HAP-1 (cell line): ENCODE measurements at places on chromosomes 12 and 14.
A peak's percentile ranks its signal among the peaks of the same experiment; 100 is the strongest.

DNA sequence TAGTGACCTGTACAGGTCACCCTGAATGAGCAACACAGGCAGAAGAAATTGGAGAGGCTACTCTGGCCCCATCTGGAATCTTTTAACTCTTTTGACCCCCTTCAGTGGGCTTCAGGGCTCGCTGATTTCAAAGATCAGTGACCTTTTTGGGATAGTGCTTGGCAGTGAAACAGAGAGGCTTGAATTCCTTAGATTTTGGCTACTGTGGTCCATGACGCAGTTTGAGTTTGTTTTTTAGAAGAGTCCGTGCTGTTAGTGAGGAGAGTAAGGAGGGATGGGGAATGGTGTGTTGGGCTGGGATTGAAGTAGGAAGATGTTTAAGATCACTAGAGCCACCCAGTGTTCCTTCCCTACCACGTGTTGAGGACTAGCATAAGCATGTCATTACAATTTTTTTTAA, 16.5 kb downstream of the TMEM30B start:
- DNase-seq = no peak

DNA sequence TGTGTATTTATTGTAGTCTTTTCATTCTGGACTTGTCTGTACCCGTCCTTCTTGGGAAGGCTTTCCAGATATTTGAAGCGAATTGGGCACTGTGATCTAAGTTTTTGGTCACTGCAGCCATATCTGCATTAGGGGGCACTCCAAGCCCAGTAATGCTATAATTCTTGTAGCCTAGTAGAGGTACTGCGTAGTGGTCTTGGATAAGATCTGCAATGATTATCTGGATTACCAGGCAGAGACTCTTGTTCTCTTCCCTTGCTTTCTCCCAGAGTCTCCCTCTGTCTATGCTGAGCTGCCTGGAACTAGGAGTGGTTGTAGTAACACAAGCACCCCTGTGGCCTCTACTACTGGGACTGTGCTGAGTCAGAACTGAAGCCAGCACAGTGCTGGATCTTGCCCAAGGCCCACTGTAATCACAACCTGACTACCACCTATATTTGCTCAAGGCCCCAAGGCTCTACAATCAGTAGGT, 30.0 kb downstream of the SLC38A2 start:
- DNase-seq = peak; percentile 20

DNA sequence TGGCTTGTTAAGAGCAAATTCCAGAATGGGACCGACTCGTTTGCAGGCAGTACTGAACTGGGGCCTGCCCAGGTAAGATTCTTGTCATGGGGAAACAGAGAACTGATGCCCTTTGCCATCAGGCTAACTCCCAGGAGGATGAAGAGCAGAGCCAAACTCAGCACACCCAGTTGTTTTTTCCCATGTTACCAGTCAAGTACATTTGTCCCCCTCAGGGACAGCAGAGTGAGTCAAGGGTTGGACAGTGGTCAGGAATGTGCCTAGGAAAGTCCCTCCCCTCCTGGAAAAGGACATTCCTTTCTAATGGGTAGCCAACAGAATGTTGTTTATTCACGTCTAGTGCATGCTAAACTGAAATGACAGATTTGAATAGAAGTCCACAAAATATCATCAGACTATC, 1.6 kb downstream of the ART4 start:
- no peak for DNase-seq

- DNase-seq = no peak
These were observed 104.8 kb downstream of the DPF3 start for GRCh38 chr14:72788972-72789728.

- peak; percentile 59 for DNase-seq
These were observed 686 bp downstream of the B4GALNT1 start for GRCh38 chr12:57632073-57632957.

DNA sequence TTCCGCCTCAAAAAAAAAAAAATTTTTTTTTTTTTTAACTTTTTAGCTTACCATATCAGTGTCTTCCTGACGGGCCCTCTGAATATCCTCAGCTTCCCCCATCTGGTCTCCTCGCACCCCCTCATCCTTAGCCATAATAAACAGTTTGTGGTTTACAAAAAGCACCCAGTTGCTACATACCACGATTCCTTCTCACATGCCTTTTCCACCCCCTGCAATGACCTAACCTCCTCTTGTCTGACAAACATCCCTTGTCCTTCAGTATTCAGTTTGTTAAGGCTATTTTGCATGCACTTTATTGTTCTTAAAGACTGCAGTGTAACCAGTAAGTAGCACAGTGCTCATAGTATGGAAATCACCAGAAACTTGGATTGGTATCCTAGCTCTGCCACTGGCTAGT, 88.5 kb downstream of the PPM1H start:
- no peak for DNase-seq

DNA sequence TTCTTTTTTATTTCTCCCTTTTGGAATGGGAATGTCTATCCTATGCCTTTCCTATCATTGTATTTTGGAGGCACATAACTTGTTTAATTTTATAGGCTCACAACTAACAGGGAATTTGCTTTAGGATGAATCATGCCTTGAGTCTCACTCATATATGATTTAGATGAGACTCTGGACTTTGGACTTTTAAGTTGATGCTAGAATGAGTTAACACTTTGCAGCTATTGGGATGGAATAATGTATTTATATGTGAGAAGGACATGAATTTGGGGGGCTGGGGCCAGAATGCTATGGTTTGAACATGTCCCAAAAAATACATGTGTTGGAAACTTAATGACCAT, 365.3 kb downstream of the ZFP36L1 start:
- DNase-seq = no peak

DNA sequence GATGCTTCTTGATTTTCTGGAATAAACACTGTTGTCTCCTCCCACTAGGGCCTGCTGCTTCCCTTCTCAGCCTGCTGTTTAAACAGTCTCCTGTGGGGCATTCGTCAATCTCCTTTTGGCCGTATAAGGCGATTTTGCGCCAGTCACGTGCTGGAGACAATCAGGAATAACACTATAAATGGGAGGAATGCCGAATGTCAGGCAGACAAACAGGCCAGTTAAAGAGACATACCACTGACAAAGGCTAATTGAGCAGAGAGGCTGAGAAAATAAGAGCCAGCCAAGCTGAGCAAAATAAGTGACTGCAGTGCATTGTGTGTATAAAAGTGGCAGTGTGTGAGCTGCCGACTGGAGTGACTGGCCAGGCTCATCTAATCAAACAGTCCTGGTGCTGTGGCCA, 23.3 kb downstream of the DMAC2L start:
- DNase-seq = peak; percentile 80

DNA sequence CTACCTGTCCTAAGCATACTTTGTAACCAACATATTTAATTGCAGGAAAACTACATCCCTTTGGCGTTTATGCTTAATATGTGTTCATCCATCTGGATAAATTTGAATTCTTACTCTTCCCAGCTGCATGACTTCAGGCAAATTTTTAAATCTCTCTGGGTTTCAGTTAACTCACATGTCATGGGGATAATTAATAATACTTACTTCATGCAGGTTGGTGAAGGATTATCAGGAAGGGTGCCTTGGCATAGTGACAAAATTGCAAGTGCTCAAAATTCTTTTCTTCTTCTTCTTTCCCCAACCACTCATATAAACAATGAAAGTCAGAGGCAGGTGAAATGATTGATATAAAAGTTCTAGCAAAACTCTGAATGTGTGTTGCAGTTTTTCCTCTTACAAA, 15.9 kb downstream of the SYT10 start:
- DNase-seq = no peak

DNA sequence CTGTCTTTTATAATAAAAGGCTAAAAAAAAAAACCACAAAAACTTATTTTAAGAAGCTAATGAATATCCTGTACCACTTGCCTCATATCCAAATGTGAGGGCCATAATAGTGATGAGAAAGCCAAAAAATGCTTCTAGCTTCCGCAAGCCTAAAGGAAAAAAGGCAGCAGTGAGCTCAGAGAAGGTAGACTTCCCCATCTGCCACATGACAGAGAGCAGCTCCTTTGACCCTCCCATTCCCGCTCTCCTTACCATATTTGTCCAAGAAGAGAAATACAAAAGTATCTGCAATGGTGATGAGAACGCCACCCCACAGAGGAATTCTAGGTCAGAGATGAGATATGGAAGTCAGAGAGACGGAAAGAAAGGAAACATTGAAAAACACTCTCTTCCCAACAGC, 27.1 kb downstream of the SLC11A2 start:
- no peak for DNase-seq

GRCh38 chr14:29054119-29054518, 287.5 kb downstream of the FOXG1 start:
- DNase-seq = no peak

DNA sequence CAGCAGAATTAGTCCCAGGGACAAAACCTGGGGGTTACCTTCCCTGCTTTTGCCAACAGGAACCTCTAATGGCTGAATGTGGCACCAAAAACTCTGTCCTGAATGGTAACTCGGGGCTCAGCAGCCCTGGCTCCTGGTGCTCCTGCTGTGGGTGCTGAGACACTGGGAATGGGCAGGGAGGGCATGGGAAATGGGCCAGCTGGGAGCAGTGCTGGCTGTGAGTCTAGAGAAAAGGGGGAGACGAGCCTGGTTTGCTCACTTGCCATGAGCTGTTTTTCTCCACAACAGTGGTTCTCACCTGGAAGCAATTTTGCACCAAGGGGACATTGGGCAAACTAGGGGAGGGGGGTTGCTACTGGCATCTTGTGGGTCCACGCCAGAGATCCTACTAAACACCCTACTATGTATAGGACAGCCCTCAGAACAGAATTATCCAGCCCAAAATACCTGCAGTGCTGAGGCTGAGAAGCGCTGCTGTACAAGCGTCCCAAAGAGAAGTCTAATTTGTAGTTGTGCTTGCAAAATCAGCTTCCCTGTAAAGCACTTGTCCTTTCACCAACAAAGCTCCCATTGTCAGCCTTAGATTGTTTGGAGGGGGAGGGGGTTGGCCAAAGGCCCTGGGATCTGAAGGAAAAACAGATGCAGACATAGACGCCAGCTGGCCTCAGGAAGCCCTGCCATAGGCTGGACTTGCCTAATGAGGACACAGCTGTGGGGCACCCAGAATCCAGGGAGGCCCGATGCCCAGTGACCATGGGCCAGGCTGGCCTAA, 3.6 kb downstream of the LRRC74A start:
- DNase-seq = peak; percentile 10

GRCh38 chr14:64801800-64802199, 77.9 kb downstream of the SPTB start:
- no peak for DNase-seq

DNA sequence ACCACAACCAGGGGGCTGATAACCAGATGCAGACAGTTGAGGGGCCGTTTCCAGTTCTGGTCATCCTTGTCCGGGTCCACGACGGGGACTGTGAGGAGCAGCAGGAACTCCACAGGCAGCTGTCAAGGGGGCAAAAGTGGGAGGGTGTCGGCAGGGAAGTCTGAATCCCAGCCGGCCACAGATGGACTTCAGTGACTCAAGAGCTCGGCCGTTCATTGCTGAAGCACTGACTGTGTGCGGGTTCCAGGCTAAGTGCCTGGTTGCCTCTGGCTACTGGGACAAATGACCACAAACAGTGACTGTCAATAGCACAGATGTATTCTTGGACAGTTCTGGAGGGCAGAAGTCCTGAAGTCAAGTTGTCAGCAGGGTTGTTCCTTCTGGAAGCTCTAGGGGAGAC, 19.6 kb downstream of the SLC8B1 start:
- no peak for DNase-seq
